Stimulated activated CD4-positive, alpha-beta T cell treated with anti-CD3 and anti-CD28 coated beads, Interleukin-12 subunit alpha, Interleukin-12 subunit beta, amount 100 ng/mL, for 4 hours (primary cell): ENCODE measurements at places on chromosomes 12 and 14.

DNA sequence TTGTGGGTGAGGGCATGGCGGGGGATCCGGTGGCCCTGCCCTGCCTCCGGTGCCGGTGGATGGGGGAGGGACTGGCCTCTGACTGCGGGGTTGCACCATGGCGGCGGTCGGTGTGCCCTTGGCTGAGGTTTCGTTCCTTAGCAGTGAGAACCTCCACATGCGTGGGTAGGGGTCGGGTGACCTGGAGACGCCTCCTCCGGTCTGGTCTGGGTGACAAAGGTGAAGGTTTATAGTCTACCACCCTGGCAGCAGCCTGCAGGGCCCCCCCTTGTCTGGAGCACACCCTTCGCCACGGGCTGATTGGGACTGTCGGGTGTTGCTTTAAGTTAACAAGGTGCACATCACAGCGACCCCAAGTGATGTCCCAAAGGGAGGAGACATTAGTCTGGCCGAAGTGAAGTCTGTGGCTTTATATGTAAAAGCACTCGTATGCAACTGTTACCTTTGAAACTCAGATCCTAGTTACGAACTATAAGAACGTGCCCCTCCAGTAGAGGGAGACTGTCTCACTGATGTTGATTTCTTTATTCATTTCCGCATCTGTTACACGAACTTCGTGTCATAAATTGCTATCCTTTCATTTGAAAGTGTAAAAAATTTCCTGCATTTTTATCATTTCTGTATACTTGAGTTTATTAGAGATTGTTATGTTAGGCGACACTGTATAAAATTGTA lies 74.4 kb downstream of the WDR20 start:
- no peak for DNase-seq

- no peak for DNase-seq
These were observed 170.7 kb downstream of the RBM19 start for GRCh38 chr12:113795445-113795844.

GRCh38 chr14:46490238-46490685 lies 161.3 kb downstream of the RPL10L start:
- no peak for DNase-seq

- DNase-seq, result no peak
These were observed 30.8 kb downstream of the COA8 start for GRCh38 chr14:103593577-103593976.

- DNase-seq, result no peak
These were observed 151.4 kb downstream of the TMTC2 start for GRCh38 chr12:82838131-82838551.

- DNase-seq, result no peak
These were observed 86.1 kb upstream of the DYNC1H1 start for GRCh38 chr14:101878211-101878821.

DNA sequence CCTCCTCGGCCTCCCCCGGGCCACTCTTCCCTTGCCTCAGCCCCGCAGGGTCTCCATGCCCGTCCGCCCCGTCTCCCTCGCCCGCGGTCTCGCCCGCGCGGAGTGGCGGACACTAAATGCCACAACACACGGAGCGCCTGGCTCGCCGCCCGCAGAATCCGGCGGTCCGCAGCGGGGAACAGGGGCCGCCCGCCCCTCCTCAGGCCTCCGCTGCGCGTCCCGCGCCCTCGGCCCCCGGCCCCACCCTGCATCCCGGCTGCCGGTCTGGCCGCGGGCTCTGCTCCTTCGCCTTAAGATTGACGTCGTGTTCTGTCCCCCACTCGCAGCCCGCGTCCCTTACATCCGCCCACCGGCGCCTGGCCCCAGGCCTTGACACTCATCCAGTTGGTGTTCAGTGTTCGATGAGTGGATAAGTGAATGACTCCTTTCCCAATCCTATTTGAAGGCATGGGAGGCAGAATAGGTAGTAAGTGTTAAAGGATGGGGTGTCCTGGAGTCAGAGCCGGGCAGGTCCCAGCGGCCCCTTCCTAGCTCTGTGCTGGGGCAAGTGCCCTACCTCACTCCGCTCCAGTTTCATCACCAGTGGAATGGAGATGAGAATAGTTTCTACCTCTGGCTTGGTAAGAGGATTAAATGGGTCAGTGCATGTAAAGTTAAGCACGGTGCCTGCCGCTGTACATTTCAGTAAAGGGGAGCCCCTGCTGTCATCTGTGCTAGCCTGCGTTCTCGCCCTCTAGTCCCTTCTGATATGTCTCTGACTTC lies 622 bp downstream of the TECPR2 start:
- peak; percentile 18 for DNase-seq

DNA sequence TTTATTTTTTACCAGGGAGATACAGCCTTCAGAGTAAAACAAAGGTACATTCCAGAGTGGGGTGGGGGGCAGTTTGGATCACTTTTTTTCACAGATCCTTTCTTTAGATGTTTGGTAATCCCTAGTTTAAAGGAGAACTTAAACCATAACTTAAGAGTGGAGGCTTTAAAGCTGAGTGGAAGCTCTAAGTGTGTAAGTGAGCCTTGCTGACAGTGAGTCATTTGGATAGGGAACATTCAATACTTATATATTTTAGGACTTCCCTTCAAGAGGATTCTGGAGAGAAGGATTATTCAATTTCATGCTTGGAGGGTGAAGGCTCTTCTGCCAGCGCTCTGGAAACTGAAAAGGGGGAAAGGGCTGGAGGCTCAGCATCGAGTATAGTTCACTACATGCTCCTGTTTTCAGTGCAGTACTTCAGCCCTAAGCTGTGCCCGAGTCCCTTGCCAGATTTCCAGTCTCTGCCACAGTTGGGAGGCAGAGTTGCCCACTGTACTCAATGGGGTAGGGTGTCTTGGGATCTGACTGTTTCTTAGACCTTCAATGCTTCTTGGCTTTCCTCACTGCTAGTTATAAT lies 8.4 kb downstream of the PRKAG1 start:
- DNase-seq, result no peak

- no peak for DNase-seq
These were observed 74.3 kb downstream of the ANO6 start for GRCh38 chr12:45290216-45290605.

GRCh38 chr14:103626146-103626850 lies 2.7 kb upstream of the KLC1 start:
- no peak for DNase-seq

DNA sequence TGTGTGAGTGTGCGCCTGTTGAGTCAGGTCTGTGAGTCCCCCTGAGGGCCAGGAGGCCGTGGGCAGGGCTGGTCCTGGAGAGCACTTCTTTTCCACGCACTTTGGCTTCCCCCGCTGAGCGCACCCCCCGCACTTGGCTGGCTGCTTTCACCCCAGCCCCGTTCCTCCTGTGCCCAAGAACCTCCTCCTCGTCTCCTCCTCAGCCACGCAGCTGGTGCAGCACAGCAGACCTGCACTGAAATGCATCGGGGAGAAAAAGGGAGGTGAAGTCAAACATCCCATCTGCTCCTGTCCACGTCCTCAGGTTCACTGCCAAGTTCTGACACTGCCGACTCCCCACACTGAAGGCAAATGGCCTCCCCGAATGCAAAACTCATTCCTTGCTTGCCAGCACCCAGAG lies 362.7 kb upstream of the SFSWAP start:
- DNase-seq, result no peak

- no peak for DNase-seq
These were observed 600 bp downstream of the SYT10 start for GRCh38 chr12:33438851-33439586.

- DNase-seq, result peak; percentile 46
These were observed 124.8 kb downstream of the SAMD4A start for GRCh38 chr14:54691525-54692283.

GRCh38 chr12:71536279-71536938 lies 96.8 kb downstream of the LGR5 start:
- no peak for DNase-seq

- no peak for DNase-seq
These were observed 48.8 kb downstream of the LRCOL1 start for GRCh38 chr12:132561427-132562156.

DNA sequence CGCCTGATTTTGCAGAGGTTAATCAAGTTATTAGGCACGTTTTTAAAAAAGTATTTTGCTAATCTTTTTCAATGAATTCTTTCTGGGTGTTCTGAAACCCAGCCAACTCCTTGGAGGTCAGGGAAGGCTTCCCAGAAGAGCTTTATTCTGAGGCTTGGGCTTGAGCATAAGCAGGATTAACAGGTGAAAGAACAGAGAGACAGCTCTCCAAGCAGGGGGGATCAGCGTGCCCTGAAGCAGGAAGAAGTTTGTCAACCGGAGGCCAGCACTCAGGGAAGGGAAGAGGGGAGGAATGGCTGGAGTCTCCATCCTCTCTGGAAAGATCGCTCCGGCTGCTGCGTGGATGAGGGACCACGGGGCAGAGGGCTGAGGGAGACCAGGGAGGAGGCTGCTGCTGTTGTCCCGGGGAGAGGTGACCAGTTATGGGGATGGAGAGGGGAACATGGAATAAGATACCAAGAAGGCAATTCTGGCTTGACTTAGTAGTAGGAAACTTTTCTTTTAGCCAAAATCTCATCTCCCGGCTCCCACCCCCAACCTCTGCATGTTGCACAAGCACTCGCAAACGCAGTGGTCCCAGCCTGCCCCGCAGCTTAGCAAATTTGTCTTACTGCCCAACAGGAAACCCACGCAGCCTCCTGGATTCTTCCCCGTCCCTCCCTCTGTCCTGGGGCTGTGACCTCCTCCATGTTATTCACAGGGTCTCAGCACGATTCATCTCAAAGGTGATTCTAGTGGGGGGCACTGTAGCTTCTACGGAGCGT lies 1.1 kb upstream of the SSH1 start:
- no peak for DNase-seq

GRCh38 chr12:15733136-15733535 lies 56.1 kb downstream of the EPS8 start:
- DNase-seq, result no peak

DNA sequence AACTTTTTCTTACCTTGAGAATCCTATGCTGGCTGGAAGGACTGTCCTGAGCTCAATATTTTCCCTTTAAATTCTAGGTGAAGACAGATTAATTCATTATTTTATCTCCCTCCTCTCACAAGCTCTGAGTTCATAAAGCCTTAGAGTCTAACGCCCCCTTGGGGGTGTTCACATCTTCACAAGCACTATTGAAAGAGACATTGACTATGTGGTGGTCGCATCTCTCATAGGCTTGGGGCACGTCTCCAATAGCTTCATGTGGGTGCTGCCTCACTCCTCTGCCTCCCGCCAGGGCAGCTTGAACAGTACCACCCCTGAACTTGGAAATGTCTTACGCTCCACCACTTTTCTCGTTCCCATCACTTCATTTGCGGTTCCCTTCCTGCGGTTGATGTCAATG lies 106.2 kb downstream of the UNC79 start:
- DNase-seq, result no peak

DNA sequence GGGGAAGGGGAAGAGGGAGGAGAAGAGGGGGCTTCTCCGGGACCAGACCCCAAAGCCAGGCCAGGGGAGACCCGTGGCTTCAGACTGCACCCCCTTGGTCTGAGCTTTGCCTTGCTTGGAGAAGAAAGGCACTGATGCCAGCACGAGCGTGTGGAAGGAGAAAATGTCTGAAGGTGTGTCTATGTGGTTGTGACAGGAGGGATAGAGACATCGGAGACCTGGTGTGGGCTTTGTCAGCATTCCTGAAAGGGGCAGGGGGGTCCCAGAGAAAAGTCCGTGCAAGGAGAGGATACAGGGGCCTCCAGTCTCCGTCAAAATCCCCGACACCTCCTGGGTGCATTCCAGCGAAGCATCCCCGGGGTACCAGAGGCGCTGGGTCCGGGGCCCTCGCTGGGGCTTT lies 139.0 kb upstream of the LHX5 start:
- DNase-seq, result no peak

- DNase-seq, result no peak
These were observed 50.9 kb downstream of the SNAPC1 start for GRCh38 chr14:61813096-61813606.

DNA sequence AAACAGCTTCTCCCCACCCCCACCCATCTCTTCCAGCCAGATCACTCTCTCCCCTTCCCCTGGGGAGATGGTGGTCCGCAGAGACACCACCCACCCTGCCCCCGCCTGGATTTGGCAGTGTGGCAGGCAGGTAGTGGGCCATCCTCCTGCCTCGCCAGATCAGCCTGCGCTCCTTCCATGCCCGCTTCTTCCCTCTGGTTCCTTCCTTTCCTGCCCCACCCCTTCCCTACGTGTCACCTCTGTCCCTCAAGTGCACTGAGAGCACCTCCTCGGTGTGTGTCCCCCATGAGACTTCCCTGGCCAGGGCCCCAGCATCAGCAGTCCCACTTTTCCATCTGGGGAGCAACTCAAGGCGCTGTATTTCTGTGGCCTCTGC lies 632 bp downstream of the NYNRIN start:
- DNase-seq, result no peak

DNA sequence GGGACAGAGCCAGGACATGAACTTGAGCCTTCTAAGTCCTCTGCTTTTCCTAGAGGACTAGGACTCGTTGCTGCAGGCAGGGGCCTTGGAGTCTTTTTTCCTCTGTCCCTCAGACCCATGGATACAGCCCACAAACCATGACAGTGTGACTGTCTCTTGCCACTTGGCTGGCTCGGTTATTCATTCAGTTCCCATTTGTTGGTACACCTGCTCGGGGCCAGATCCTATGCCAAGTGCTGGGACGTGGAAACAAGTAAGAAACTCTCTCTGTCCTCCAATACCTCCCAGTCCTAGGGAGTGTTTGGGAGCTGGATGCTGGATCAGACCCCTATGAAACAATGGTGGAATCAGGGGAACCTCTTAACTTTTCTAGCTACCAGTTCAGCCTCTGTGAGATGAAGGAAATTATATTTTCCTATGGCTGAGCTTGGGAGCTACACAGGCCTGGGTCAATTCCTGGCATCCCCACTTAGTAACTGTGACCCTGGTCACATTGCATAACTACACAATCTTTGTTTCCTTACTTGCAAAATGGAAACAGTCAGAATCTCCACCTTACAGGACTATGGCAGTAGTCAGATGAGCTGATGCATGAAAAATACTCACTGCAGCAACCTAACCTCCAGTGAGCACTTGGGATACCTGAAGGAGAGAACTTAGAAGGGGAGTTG lies 106.3 kb upstream of the VRK1 start:
- no peak for DNase-seq

DNA sequence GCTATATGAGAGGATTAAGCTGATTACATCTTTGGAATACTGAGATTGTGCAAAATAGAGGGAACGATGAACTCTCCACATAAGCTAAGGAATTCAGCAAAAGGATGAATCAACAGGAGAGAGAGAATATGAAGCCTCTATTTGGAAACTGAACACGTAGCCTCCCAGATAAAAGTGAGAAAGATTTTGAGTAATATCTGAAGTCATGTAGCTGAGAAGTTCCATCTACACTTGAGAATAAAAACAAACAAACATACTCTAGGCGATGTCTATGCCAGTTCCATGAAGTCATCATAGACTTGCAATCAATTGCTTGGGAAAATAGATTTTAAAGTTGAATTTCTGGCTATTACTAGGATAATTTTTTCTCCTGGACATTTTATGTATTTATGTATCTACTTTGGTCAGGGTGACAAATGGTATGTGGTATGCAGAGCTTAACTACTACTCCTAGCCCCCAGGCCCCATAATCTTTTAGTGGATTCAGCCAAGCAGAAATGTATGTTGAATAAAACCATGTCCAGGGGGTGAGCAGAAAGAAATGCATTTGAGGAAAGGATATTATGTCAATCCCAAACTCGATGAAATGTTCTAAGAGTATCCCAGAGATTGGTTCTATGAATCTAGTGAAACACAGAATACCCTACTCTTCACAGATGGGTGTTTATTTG lies 627.4 kb downstream of the DIO2 start:
- DNase-seq, result no peak

GRCh38 chr12:29113101-29113500 lies 36.0 kb upstream of the FAR2 start:
- no peak for DNase-seq
